ENCODE measurements at places on chromosomes 2 and 18.

DNA sequence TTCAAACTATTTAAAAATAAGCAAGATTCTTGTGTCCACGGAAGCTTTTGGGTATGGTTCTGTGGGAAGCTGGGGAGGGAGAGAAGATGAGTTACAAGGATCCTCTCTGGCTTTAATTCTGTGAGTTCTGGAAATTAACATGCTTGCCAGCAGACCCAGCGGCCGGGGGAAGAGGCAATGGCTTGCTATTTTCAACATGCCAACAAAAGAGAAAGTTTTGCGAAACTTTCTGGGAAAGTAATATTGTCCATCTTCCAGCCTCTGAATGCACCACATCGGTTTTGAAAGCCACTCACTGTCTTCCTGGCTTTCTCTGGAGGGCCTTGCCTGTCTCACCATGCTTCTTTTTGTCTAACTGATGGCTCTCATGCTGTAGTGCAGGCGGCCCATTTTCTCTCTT is 85.7 kb downstream of the EN1 start:
- no peak for DNase-seq

- DNase-seq, result no peak
Measured at GRCh38 chr2:148966438-148966758, 72.1 kb upstream of the LYPD6B start.

DNA sequence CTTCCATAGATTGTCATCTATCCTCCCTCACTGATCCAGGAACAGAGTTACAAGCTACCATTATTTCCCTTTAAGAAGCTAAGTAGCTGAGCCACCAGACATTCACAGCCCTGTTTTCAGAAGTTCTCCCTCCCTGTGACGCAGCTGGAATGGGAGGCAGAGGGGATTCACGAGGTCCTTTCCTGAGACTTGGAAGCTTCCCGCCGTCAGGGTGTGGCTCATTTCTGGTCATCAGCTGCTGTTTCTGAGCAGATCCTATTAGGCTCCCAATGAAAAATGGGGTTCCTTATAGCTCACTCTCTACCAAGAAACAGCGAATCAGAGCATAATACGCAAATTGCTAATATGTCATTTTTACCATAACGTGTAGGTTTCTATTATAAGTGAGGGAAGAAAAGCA is 559.3 kb upstream of the ID2 start:
- DNase-seq, result no peak

DNA sequence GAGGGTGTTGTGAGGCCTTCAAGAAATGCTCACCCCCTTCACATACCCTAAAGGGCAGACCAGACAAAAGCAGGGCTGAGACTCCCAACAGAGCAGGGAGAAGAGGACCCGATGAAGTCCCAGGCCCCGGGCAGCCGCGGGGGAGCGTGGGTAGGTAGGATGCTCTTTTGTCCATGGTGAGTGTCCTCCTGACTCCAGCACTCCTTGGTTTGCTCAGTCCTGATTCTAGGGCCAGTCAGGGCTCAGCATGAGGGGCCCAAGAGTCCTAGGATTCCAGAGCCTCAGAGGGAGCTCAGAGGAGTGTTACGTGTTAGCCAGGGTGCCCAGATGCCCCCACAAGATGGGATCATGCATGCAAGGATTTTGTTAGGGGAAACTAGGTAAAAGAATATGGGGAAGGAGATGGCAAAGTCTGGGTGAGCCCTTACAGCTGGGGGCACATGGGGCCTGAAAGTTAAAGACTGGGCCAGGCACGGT is 64.8 kb downstream of the SMAD7 start:
- DNase-seq, result no peak

GRCh38 chr2:241595600-241596140 is 37.1 kb downstream of the BOK start:
- DNase-seq, result no peak

- no peak for DNase-seq
Measured at GRCh38 chr2:182907081-182907830, 40.8 kb upstream of the FRZB start.

GRCh38 chr2:200247494-200247893 is 59.0 kb upstream of the SPATS2L start:
- peak; percentile 80 for DNase-seq

DNA sequence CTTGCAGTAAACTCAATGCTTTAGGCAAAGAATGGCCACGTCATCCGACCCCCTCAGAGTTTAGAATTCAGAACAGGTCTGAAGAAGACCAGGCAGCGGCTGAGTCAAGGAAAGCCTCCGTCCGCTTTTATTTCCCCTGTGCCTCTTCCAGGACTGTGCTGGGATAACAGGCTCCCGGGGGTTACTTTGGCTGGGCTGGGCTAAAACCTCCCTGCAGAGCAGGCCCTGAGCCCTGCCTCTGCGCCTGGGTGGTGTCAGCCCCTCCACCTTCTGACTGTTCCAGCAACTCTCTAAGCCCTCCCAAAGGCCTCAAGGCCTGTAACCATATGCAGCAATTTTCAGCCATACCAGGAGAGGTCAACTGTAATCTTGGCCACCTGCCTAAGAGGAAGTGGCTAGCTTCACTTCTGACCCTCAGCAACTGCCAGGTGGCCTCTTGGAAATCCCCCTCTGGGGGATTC is 166.5 kb downstream of the RPIA start:
- peak; percentile 5 for DNase-seq

GRCh38 chr2:233223059-233223894 is 28.2 kb upstream of the ATG16L1 start:
- DNase-seq, result no peak

- DNase-seq, result peak; percentile 83
Measured at GRCh38 chr2:207162316-207162715, 3.4 kb downstream of the KLF7 start.

GRCh38 chr2:201130524-201131186 is 14.7 kb downstream of the CFLAR start:
- DNase-seq, result peak; percentile 85

DNA sequence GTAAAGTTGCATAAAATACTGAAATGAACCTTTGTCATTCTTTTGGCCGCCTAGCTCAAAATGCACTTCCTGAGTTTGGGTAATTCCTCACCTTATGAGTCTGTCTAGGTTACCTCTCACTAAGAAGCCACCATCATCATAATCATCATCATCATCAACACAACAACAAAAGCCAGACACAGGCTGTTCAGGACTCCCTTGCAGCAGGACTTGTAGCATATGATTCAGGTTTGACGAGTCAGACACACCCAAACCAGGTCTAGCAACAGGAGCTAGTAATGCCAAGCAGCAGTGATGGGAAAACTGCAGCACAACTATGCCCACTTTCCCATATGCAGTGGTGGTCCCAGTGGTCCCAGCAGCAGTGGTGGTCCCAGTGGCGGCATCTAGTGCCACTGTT is 2.8 kb upstream of the SGO2 start:
- DNase-seq, result no peak

DNA sequence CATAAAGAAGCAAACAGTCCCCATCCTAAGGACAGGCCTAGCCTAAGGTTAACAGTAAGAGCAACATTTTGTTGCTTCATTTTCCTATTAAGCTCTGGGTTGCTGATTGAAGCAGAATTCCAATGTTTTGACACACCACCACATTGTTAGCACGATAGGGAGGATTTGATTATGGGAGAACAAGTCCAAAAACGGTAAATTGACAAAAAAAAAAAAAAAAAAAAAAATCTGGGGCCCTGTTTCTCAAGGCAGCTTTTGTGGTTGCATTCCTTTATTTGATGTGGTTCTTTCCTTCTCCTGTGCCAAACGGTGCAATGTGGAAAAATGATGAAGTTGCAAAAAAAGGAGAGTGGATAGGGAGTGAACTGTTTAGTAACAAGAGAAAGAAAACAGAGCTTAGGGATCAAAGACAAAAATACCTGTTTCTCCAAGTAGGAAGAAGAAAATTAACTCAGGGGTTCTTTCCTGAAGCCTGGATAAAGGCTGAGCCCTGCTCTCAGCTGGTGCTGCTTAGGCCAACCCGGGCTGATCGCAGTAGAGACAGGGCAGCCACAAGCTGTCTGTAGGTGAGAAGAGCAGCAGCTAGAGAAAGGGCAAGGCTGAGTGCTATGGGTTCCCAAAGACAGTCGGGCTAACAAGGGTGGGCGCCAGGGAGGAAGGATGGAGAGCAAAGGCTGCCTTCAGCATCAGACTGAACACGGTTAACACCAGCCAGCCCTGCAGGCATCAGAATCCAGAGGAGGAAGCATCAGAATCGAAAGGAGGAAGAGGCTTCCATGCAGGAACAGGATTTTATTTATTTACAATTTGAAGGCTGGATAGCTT is 167.8 kb upstream of the FOSL2 start:
- peak; percentile 92 for DNase-seq

- peak; percentile 44 for DNase-seq
Measured at GRCh38 chr2:54598347-54599325, 124.8 kb upstream of the EML6 start.

DNA sequence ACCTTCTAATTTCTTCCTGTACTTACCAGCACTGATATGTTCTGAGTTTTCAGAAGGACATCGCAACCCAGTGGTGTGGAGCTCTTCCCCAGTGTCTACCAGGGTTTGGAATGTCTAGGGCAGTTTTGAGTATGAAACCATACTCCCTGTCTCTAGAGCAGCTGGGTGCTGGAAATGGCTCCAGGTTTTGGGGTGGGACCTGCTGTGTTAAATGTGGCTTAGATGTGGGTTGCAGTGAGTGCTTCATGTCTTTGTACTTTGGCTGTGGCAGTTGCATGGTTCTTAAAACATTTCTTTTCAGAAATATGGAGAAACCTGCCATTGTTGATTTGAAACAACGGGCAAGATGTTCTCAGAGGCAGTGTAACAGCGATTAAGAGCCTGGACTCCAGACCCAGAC is 48.5 kb downstream of the ACSL3 start:
- DNase-seq, result no peak

DNA sequence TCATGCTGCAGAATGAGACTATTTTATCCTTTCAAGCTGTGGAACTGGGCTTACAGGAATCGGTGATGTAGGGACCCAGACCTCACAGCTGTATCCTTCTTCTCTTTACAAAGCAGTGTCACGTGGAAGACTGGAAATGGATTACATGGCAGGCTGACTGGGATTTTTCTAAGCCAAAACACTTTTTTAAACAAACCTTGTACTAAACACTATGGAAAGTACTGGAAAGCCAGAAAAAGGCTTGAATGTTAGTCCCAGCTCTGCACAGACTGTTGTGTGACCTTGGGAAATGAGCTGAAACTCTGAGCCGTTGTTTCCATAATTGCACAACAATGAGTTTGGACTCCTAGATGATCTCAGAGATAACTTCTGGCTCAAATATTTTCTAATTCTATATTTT is 7.6 kb upstream of the ADAM23 start:
- no peak for DNase-seq

- no peak for DNase-seq
Measured at GRCh38 chr2:126880817-126881216, 17.9 kb upstream of the TEX51 start.

DNA sequence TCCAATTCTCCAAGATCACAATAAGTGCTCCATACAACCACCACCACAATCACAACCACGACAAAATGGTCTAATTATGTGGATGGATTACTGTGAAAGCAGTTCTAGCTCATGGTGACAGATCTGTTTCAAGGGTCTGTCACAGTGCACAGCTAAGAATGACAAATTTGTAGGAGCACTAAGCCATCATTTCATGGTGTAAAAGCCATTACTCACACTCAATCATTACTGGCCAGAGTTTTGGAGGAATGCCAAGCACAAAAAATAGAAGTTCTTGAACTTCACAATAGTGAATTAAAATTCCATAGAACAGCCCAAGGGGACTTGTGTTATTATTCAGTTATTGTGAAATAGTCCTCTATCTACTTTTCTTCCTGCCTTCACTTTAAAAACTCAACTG is 2.3 kb downstream of the CPS1 start:
- DNase-seq, result peak; percentile 67

DNA sequence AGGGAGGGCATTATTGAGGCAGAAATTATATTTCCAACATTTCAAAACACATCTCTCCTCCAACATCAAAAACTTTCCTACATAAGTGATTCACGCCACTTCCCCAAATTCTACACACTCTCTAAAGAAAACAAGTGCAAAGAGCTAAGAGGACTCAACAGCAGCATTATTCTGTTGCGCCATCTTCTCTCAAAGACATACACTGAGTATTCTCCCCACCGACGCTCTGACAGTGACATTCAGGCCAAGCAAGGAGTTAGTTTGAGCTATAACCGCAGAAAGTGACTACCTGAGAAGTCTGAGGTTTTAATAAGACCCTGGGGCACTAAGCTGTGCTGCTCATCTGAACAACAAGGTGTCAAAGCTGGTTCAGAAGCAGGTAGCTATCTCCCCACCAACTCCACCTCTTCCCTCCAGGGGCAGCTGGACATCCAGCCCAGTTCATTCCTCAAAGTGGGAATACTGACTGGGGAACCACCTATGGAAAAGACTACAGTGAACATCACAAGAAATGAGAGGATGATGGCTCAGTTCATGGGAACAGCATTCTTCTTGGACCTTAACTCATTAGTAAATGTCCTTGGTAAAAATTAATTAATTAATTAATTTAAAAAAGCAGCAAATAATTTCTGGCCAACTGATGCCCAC is 309.5 kb upstream of the CCDC68 start:
- DNase-seq, result no peak

DNA sequence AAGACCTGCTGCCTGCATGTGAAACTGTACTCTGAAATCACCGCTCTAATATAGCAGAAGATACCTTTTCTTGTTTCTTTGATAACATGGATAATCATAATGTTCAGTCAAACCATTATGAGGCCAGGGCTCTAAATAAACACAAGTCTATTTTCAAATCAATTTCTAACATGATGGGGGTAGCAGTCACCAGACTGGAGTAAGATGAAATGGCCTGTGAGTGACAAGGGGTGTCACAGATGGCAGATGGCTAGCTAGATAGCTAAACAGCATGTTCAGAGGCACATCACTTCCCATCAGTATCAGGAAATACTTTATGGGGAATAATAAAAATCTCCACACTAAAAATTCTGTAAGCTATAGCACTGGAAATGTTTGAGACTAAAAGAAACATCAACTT is 14.0 kb downstream of the MBD2 start:
- DNase-seq, result no peak

- DNase-seq, result no peak
Measured at GRCh38 chr2:112163541-112163981, 25.4 kb downstream of the FBLN7 start.

DNA sequence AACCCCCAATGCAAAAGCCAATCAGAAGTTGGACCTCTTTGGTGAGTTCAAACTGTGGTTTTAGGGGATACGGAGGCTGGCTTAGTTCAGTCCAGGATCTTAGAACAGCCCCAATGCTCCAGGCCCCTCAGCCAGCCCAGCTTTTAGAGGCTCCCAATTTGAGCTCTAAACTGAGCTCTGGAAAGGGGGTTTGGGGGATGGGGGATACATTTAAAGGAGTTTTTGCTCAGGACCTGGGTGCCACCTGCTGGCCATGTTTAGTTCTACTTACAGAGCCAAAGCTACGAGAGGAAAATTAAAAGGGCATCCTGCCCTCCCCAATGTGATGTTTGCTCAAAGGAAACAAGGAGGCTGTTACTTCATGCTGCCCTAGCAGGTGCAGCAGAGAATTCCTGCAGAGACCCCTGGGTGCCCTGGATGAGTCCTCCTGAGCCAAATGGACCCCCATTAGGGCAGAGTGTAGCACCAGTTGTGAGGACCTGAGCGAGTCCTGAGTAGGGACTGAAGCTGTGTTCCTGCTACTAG is 15.9 kb upstream of the TMEM214 start:
- peak; percentile 79 for DNase-seq
